ENCODE measurements at places on chromosomes 16 and 17.

GRCh38 chr17:62660629-62661118 is 33.2 kb downstream of the MRC2 start:
- no peak for DNase-seq

GRCh38 chr16:47046726-47047523 is 73.5 kb upstream of the DNAJA2 start:
- DNase-seq = no peak

- no peak for DNase-seq
Measured at GRCh38 chr17:35074711-35075707, 11.5 kb upstream of the RFFL start.

- DNase-seq = no peak
Measured at GRCh38 chr16:64074706-64075105, 1047.2 kb downstream of the CDH11 start.

GRCh38 chr17:51662204-51663056 is 402.1 kb downstream of the UTP18 start:
- no peak for DNase-seq

Measured in activated naive CD8-positive, alpha-beta T cell treated with anti-CD3 and anti-CD28 coated beads, Interleukin-2, amount 50 U/mL, for 24 hours (primary cell).